ENCODE measurements at places on chromosomes 11 and 22.

GRCh38 chr22:32814285-32814860, 12.9 kb downstream of the TIMP3 start:
- no peak for DNase-seq

DNA sequence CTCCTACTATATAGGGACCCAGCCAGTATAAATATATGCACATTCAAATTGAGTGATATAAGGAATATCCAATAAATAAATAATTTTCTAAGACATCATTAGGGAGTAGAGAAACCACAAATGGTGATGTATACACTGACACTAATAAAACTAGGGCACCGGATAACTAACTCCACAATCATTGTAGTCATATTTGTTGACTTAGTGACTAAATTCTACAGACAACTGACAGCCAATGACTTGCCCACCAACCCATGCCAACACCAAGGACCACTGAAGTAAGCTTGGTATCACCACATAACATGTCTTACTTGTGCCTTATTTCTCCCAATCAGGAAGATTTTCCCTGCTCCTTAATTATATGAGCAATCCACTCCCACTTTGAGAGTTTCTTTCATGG, 139.6 kb upstream of the TRPC6 start:
- DNase-seq = no peak

DNA sequence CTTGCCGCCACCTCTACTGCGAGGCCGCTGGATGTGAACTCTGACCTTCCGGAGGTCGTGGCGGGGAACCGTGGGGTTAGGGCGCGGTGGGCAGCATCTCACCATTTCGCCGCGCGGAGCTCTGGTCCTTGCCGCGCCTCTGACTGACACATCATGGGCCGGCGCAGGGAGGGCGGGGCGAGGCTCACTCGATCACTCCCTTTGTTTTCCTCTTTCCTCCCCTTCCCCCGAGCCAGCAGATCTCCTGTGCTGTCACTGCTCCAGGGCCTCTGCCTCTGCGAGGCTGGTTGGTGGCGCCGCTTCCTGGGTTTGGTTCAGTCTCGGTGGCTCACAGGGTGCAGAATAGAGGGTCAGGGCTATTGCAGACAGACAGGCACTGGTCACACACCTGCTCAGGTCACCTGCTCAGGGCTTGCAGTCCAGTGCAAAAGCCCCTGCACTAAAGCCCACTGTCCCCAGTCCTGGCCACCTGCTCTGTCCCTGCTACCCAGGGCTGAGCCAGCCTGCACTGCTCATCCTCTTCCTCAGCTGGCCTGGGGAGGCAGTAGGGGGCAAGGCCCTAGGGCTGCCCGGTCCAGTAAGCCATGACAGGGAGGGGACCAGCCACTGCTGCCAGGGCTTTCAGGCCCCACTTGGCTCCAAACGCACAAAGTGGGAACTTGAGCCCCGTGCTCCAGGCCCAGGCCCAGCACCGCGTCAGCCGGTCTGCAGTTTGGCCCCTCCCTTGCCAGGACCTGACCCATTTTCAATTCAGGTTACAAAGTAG, 36.2 kb downstream of the PISD start:
- DNase-seq = no peak

DNA sequence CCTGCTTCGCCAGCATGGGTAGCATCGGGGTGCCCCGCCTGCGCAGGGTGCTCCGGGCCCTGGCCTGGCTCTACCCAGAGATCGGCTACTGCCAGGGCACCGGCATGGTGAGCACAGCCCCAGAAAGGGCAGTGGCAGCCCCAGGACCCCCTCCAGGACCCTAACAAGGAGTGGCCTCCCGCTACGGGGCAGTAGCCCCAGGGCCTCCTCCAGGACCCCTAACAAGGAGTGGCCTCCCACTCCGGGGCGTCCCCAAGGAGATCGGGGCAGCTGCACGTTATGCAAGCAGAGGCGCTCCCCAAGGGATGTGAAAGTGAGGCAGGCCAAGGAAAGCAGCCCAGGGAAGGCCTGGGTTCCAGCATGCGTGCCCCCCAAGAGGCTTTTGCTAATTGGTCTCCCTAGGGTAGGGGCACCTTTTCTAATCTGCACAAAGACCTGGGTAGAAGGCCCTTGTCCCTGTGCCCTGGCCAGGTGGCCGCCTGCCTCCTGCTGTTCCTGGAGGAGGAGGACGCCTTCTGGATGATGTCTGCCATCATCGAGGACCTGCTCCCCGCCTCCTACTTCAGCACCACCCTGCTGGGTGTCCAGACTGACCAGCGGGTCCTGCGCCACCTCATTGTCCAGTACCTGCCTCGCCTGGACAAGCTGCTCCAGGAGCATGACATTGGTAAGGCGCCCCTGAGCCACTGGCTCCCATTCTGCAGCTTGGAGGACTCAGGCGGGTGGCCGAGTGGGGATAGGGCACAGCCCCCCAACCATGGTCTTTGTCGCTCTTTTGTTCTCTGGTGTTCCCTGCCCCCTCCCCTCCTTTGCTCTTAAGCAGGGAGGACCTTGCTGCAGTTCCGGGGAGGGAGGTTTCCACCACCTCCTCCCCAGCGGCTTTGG, 35.0 kb downstream of the SGSM3 start:
- DNase-seq = no peak

DNA sequence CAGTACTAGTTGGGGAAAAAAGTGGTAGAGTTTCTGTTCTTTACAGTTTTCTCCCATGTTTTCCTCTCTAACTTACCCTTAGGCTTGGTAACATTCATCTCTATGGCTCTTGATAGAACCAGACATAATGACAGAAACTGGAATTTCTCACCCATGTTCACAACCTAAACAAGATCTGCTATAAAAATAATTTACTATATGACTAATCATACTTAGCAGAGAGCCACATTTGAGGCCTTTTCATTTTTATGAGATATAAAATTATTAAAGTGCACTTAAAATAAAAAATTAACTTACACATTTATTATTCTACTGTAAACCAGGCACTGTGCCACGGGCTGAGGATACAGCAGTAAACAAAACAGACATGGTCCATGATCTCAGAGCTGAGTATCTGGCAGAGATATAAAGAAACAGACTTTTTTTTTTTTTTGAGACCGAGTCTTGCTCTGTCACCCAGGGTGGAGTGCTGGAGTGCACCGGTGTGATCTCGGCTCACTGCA, 98.1 kb downstream of the GAB2 start:
- DNase-seq = no peak

DNA sequence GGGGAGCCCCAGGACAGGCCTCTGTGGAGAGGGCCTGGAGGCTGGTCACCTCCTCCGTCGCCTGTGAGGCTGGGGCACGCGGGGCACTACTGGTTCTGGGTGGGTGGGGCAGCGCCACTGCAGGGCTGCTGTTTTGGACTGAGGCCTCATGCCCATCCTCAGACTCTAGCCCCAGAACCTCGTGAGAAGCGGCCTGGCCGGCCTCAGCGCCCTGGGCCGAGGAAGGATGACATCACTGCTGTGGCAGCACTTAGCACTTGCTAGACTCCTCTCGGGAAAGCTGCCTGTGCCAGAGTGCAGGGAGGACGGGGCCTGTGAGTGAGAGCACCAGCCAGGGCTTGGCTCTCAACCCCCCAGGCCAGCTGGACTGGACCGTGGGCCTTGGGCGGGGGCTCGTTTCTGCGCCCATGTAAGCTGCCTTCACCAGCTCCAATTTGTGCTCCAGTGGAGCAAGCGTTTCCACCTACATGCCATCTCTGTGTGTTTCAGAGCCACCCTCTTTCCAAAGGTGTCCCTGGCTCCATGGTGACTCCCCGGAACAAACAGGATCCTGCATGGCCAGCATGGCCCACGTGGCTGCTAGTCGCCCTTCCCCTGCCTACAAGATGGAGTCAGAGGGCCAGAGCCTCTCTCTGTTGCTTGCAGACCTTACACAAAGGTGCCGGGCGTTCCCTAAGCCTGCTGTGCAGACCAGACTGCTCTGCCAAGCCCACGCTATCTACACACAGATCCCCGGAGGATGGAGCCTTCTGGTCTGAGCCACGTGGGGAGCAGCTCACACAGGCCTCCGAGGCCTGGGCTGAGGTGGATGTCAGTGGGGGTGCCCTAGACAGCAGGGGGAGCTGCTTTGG, 102.9 kb downstream of the CTTN start:
- no peak for DNase-seq

DNA sequence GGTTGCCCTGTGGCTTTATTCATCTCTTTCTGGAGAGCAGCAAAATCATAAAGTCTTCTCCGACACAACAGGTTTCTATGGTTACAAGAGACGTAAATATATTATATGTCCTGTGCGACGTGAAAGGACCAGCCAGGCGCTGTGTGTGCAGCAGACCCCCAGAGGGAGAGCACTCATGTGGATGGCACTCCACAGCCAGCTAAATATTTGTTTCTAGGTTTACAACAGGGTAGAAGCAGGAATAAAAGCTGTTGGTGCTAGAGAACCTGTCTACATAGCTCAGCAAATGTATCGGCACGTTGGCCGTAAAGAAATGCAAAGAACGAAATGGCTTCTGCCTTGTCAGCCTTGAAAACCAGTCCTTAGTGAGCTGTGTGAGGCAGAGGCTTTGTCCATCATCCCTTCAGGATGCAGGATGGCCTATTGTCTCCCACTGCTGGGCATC, 133.8 kb upstream of the PITPNB start:
- DNase-seq = peak; percentile 12

DNA sequence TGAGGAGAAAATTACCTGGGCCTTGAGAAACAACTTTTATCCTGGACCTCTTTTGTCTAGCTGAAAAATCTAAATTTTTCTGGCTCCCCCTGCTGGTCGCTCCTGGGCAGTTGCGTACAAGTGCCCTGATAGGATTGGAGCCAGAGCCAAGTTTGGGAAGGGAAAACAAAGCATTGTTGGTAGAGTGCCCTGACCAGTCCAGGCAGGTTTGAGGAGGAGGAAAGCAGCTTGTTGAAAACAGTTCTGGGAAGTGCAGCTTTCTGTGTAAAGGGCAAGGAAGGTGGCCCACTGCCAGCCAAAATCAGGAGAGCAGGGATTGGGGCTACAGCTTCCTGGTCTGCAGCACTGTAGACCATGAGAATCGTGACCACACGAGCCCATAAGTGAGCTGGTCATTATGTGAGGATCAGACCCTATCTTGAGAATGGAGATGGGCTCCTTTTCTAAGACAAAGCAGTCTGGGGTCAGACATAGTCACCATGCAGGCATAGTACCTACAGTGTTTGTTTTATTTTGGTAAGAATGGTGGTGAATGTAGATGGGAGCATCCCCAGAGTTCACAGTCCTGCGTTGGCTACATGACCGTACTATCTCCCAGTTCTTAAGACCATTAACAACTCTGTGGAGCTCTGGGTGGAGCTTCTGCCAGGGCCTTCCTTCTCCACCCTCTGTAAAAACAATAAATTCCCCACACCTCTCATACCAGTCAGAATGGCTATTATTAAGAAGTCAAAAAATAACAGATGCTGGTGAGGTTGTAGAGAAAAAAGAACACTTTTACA, 21.3 kb upstream of the PIK3IP1 start:
- DNase-seq = peak; percentile 18

- no peak for DNase-seq
Measured at GRCh38 chr11:16297332-16297731, 59.0 kb downstream of the SOX6 start.

GRCh38 chr22:38316364-38317121, 690 bp downstream of the CSNK1E start:
- peak; percentile 35 for DNase-seq

DNA sequence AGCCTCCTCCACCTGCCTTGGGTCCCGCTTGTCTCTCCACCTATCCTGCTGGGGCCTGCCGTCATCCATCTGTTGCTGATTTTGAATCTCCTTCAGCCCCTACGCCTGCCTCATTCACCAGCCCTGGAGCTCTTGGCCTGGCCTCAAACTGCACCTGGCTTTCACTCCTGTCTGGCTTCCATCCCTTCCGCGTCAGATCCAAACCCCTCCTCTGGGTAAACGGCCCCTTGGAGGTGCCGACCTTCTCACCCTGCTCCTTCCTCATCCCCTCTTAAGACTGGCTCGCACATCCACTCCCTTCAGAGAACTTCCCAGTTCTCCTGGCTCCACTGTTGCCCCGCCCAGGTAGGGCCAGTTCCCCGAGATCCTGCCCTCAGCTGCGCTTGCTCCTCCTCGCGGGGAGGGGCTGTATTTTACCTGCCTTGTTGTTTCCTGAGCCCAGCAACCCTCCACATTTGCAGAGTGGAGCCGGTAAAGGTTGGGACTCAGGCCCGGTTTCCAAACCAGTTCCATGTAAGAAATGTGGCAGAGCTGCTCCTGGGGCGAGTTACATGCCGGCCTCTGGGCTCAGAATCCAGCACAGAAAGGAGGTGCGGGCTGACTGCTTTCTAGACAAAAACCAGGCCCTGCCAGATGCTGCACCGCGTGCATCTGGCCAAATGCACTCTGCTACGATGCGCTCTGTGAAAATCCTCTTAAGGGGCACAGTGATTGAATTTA, 13.9 kb upstream of the SHANK2 start:
- no peak for DNase-seq

GRCh38 chr22:37188901-37189466, 937 bp upstream of the C1QTNF6 start:
- no peak for DNase-seq

DNA sequence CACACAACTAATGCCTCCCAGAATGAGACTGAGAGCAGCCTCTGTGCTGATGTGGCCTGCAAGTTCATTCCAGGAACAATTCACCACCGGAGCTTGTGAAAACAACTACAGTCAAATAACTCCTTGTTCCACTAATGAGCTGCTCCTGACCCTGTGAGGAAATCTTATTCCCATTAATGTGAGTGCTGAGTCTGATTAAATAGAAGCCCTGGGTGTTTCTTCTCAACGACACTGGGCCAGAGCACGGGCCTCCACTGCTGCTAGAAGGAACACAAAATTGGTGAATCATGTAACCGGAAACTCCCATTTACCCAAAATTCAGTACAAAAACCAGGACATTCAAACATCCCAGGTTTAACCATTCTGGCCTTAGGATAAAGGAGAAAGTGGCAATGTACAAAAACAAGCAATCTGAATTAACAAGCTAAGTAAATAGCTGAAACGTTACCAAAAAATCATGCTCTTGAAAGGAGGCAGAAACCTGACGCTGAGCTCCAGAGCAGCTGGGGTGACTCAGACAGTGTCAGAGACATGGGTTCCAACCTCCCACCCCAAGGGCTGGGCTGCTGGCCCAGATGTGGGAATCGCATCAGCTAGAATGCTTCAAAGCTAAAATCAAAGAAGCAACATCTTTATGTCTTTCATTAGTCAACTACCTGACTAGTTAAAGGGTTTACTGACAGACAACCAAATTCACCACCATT, 26.7 kb downstream of the SERGEF start:
- DNase-seq = no peak

DNA sequence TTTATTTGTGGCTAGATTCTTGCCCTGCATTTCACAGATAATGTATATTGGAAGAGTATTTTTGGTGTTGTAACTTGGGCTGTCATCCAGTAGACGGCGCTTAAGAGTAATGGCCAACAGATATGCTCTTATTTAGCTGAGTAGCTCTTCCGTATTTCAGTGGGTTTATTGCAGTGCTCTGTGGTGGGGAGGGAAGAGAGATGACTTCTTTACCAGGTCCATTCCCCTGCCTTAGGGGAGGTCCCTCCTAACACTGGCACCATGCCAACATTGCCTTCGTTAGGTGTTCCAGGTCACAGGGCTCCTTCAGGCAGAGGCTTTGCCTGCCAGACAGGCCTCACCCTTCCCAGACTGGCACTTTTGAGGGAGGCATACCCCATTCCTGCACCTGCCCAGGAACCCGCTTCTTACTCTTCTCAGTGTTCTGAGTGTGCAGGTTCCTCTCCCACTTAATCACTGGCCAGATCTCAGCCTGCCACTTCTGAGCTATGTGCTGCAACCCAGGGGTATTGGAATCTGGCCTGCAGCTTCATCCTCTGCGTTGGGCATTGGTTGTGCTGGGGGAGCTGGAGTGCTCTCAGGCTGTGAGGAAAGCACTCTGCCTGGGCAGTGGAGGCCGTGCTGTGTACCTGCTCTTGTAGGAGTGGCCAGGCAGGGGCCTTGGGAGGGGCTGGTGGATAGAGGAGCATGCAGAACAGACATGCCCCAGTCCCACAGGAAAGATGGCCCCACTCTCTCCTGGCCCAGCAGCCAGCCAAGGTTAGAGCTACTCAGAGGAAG, 29.4 kb upstream of the SLN start:
- peak; percentile 11 for DNase-seq
